Activated CD4-positive, alpha-beta memory T cell treated with anti-CD3 and anti-CD28 coated beads, Interleukin-2, amount 10 ng/mL, durations not matched to agents 7 days and 5 days (primary cell): ENCODE measurements at places on chromosomes 2 and 18.

GRCh38 chr2:68432696-68433658, 34.1 kb downstream of the FBXO48 start:
- no peak for DNase-seq

DNA sequence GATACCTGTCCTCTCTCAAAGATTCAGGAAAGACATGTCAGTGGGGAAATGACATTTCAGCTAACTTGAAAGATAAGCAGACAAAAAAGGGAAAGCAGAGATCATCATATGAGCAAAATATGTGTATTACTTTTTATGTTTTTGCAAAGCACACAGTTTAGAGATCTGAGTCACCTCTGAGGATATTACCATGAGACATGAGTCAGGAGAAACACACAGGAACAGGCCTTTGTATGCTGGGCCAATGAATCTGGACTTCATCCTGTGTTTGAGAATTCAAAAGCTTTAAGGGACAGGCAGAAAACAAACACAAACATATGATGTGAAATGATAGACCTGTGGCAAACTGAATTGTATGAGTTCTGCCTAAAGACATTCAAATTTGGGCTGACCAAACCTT, 306.0 kb upstream of the EPC2 start:
- no peak for DNase-seq

GRCh38 chr2:207816546-207816945, 46.8 kb upstream of the FZD5 start:
- DNase-seq = no peak

- DNase-seq = no peak
Measured at GRCh38 chr2:173797586-173798263, 167.4 kb downstream of the SP3 start.

- no peak for DNase-seq
Measured at GRCh38 chr2:236892721-236893120, 193.0 kb upstream of the COPS8 start.

GRCh38 chr2:49487139-49487538, 332.8 kb upstream of the FSHR start:
- no peak for DNase-seq

DNA sequence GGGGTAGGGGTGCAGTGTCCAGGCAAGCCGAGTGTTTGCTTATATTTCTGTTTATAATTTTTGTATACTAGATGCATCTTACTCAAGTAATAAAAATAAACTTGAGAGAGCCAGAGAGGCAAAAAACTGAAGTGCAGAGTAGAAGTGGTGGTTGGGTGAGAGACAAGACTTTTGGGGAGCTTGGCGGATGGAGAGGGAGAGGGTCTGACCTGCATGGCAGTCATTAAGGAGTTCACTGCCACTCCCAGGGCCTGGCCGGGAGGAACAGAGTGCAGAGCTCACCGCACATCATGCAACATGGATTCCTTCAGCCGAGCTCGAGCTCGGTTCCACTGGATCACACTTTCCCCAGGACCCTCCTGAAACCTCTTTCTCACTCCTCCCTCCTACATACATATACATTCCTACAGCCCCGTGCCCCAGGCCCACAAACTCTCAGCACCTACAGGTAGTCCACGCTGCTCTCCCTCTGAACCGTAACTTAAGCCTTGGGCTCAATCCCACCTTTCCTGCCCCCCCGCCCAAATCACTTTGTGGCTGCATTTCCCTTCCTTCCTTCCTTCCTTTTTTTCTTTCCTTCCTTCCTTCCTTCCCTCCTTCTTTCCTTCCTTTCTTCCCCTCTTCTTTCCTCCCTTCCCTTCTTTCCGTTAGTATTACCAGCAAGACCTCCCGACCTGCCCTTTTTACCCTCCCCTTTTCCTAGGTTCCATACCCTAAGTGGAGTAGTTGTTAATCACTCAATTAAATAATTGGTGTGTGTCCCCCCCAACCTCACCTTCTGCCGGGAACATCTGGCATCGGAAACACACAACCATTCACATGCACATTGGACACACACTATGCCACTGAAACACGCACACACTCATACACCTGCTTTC, 37.1 kb upstream of the ATP6V1B1 start:
- no peak for DNase-seq

DNA sequence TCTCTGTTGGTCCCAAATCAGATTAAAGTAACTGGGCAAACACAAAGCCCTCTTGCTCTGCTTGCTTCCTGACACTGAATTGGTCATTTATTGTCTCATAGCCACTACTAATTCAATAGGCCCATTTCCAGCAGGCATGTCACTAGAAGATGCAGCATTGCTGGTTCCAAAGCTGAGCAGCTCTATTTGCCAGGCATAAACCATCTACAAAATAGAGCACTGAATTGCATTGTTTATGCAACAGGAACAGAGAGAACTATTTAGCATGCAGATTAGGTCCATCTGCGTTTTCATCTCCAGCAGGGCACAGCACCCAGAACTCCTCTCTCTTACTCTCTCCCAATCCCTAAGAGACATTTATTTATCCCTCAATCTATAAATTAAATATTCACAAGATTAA, 227.6 kb downstream of the SUCLG1 start:
- DNase-seq = no peak

DNA sequence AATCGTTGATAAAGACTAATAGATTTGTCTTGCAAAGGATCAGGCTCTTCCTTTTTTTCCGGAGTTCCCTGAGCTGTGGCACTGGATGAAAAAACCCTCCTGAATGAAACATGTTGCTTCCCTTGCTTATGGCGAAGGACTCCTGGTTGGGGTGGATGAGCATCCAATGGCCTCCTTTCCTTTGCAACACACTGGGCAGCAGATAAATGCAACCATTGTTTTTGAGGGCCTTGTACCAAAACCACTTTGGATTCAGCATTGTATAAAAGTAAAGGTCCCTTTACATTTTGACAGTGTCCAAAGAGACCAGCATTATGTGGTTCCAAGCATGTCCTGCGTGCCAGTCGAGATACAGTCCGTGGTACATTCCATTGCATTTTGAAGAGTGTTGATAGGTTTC, 44.7 kb downstream of the FAM210A start:
- no peak for DNase-seq

GRCh38 chr2:12350821-12351220, 365.9 kb upstream of the TRIB2 start:
- DNase-seq = no peak

GRCh38 chr2:20282916-20283592, 58.1 kb upstream of the SDC1 start:
- DNase-seq = no peak

GRCh38 chr2:187890690-187891089, 336.5 kb upstream of the TFPI start:
- DNase-seq = no peak

GRCh38 chr18:12946549-12947284, 1.1 kb upstream of the SEH1L start:
- DNase-seq = no peak

GRCh38 chr2:17759805-17760204, 5.9 kb downstream of the GEN1 start:
- no peak for DNase-seq

GRCh38 chr18:49013291-49013691, 62.5 kb upstream of the SMAD7 start:
- no peak for DNase-seq

DNA sequence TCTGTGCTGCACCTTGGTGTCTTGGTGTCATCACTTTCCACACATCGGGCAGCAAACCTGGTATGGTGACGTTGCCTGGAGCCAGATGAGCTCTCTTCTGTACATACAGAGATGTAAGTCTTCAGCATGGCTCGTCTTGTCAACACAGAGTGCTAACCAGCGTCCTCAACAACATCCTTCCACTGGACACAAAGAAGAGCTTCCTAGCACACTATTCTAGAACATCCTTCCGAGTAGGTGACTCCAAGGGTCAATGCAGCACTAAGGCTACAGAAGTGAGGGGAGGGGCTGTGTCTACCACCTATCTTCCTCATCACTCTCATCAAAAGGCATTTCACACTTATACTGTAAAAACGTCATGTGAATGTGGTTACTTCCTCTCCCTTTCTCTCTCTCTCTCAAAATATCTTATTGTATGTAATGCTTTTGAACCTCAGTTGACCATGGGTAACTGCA, 108.1 kb upstream of the SLC1A4 start:
- no peak for DNase-seq
